ENCODE measurements at places on chromosomes 7 and 10.

DNA sequence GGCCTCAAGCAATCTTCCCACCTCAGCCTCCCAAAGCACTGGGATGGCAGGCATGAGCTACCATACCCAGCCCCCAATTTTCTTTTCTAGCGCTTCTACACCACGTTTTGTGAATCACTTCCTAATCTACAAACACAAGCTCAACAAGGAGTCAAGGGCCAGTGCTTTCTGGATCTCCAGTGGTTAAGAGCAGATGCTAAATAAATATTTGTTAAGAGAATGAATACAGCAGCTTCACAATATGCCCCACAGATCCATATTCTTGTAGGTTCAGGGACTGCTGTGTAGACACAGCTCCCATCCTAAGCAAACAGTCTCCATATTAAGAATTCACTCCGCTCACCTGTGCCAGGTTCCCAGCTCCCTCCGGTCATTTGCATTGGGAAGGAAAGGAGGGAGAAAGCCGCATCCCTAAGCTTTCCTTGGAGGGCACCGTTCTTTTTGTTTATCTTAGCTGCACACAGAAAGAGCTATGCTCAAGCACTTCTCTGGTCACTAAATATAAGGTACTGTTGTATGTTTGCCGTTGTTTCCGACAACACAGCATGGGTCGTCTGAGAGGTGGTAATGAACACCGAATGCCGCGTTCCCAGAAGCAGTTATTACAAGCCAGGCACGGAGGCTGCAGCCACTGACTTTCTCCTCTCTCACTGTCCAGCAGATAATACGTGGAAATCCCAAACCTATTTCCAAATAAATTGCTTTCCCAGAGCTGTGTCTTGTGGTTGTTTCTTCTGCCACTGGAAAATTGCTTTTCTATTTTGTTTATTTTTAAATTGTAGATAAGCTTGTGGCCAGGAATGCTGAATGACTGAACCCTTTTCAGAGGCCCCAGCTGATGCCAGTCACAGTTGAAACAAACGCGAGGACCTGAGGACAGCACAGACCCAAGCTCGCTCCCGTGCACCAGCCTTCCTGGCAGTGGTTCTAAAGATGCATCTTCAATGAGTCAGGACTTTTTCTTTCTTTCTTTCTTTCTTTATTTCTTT lies 217.1 kb downstream of the PRPF18 start:
- no peak for DNase-seq

- no peak for DNase-seq
Observed at GRCh38 chr10:24929056-24929544, 23.3 kb downstream of the PRTFDC1 start.

- no peak for DNase-seq
Observed at GRCh38 chr10:61098966-61099365, 155.0 kb upstream of the RHOBTB1 start.

GRCh38 chr7:78489476-78490240 lies 691.1 kb downstream of the PHTF2 start:
- DNase-seq = no peak

GRCh38 chr10:32093650-32094049 lies 37.4 kb upstream of the KIF5B start:
- no peak for DNase-seq

DNA sequence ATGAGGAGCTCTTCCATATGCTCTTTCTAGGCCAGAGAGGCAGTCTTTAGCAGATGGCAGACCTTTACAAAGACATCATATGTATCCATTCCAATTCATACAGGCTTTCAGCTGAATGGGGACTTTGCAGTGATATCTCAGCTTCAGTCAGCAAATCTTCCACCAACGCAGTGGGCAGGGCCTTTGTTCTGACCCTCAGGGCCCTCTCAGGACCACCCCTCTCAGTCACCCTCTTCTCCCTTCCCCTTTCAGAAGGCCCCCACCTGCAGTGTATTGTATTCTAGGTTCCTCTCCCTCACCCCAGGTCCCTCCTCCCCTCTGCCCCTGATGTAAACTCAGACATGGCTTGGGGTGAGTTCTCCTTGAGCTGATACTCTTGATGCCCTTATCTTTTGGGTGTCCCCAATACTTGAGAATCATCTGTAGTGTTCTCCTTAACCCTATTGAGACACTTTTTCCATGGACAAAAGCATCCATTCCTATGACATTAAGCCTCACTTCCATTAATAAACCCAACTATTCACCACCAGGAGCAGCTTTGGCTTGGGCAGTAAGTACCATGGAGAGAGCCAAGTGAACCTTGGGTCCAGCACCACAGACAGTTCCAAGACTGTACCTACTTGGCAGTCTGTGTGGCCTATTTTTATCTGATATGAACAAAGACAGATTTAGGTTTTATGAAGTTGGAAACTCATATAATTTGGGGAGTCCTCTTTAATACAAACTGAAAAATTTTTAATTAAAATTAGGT lies 62.7 kb downstream of the ADCYAP1R1 start:
- DNase-seq = no peak

GRCh38 chr7:152411389-152411788 lies 24.4 kb downstream of the KMT2C start:
- no peak for DNase-seq

GRCh38 chr10:123306290-123306689 lies 152.1 kb downstream of the BUB3 start:
- no peak for DNase-seq

GRCh38 chr10:72013202-72013945 lies 49.2 kb downstream of the CHST3 start:
- no peak for DNase-seq

DNA sequence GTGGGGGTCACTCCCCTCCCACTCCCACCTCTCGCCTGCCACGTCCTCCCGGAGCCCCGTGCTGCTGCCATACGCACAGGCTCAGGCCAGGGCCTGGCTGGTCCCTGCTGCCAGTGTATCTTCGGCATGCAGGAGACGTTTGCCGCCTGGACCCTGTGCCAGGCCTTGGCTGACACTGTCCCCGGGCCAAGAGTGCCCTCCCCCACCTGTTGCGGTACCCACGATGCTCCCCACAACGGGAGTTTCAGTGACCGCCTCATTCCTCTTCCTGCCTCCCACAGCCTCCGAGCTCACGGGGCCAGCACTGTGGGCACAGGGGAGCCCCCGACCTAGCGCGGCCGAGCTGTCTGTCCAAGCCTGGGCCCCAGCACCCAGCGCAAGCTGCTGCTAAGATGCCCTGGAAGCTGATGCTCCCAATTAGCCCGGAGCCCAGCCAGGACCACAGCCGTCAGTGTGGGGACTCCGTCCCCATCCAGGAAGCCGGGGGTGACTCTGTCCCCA lies 7.4 kb downstream of the TTYH3 start:
- DNase-seq = no peak

Data from stimulated activated CD8-positive, alpha-beta memory T cell treated with anti-CD3 and anti-CD28 coated beads, Interleukin-4, amount 100 ng/mL, for 24 hours (primary cell).